ENCODE measurements at places on chromosomes 12 and 14.

- no peak for DNase-seq
Observed at GRCh38 chr12:104834607-104835006, 123.5 kb downstream of the SLC41A2 start.

- no peak for DNase-seq
Observed at GRCh38 chr12:109739747-109740693, 26.4 kb downstream of the FAM222A start.

DNA sequence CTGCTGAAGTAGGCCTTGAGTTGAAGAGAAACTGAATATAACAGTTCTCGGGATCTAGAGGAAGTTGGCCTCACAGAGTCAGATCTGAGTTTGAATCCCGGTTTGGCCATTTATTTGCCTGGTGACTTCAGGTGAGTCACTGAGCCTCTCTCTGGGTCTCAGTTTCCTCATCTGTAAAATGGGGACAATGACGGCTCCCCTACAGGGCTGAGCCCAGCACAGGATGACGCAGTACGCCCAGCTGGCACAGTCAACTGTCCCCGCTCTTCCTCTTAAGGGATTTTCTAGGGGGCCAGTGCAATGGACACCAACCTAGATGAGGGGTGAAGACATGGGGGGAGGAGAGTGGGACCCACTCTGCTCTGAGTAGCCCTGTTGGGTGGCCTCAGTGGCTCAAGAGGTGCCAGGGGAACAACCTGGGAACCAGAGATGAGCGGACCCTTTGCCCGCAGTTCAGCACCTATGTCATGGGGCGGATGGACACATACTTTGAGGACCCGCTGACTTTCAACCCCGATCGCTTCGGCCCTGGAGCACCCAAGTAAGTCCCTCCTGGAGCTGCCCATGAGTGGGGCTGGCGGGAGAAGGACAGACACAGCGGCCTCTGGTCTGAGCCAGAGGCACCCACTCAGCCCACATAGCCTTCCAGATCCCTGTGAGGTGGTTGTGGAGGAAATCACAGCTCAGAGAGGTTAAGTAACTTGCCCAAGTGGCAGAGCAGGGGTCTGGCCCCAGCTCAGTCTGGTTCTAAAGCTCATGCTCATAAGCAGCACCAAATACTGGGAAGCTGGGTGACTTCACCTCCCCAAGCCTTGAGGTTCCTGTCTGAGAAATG, 41.1 kb downstream of the CYP46A1 start:
- no peak for DNase-seq

- DNase-seq = no peak
Observed at GRCh38 chr12:83261998-83262397, 575.3 kb downstream of the TMTC2 start.

DNA sequence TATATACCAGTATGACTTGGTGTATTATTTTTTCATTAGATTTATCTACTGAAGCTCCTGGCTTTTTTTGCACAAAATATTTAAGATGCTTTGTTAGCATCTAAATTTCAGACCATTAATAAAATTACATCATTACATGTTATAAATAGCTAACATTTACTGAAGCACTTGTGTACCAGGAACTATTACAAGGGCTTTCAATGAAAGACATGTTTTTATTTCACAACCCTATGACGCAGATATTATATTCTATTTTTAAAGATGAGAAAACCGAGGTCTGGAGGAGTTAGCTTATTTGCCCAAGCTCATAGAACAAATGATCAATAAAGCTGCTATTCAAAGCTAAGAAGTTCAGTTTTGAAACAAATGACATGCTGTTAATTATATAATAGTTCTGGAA, 420.4 kb upstream of the DCN start:
- no peak for DNase-seq

GRCh38 chr12:120783197-120783596, 57.6 kb downstream of the ACADS start:
- DNase-seq = no peak

DNA sequence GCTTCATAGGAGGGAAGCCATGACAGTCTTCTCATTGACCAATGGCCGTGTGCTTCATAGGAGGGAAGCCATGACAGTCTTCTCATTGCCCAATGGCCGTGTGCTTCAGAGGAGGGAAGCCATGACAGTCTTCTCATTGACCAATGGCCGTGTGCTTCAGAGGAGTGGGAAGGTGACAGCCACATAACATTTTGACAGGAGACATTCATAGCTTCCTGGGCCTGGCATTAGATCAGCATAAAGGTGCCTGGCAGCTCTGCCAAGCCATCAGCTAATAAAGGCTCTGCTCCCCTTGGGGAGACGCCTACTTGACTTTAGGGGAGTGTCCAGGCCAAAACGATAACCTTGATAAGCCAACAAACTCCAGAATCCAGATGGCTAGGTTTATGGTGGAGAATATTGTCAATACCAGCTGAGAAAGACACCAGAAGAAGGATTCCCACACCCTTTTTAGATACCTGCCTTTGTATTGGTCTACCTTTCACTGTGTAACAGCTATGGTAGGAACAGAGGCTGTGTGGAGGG, 274.0 kb upstream of the FKBP4 start:
- DNase-seq = no peak

GRCh38 chr12:105192624-105193225, 43.2 kb downstream of the APPL2 start:
- no peak for DNase-seq
